ENCODE measurements at places on chromosomes 2 and 18.

- peak; percentile 57 for DNase-seq
Measured at GRCh38 chr2:106073678-106074406, 120.3 kb downstream of the UXS1 start.

GRCh38 chr2:148096012-148096411, 75.1 kb downstream of the MBD5 start:
- no peak for DNase-seq

- no peak for DNase-seq
Measured at GRCh38 chr2:179840840-179841239, 20.6 kb downstream of the ZNF385B start.

DNA sequence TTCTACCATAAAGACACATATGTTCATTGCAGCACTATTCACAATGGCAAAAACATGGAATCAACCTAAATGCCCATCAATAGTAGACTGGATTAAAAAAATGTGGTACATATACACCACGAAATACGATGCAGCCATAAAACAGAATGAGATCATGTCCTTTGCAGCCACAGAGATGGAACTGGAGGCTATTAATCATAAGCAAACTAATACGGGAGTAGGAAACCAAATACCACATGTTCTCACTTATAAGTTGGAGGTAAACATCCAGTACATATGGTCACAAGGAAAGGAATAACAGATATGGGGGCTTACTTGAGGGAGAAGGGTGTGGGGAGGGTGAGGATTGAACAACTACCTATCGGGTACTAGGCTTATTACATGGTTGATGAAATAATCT, 7.7 kb downstream of the HMSD start:
- no peak for DNase-seq

DNA sequence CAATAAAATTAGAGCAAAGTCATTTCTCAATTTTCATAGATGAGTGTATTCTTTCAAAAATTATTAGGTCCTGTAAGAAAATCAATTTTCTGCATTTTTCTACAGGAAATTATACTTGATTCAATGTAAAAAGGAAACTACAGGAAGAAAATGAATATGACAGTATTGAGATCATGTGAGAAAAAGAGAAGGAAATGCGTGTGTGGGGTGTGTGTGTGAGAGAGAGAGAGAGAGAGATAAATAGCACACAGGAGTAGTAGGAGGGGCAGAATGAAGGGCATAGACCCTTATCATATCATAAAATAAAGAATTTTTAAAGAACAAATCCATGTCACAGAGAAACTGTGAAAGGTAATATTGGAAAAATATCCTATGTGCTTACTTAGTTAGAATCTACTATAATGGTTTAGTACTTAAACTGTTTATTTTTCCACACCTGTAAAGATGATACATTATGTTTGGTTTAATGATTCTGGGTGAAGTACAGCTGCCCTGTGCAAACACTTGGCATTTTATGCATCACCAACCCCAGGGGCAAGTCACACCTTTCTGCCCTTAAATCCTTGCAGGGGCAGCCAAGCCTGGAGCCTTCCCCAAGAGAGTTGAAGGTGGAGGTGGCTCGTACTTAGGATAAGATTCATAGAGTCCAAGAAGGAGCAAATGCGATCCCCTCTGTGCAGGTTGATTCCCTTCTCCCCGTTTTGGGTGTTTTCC, 276.4 kb downstream of the TGIF1 start:
- no peak for DNase-seq

GRCh38 chr2:234958746-234959395, 7.1 kb downstream of the SH3BP4 start:
- DNase-seq = no peak

DNA sequence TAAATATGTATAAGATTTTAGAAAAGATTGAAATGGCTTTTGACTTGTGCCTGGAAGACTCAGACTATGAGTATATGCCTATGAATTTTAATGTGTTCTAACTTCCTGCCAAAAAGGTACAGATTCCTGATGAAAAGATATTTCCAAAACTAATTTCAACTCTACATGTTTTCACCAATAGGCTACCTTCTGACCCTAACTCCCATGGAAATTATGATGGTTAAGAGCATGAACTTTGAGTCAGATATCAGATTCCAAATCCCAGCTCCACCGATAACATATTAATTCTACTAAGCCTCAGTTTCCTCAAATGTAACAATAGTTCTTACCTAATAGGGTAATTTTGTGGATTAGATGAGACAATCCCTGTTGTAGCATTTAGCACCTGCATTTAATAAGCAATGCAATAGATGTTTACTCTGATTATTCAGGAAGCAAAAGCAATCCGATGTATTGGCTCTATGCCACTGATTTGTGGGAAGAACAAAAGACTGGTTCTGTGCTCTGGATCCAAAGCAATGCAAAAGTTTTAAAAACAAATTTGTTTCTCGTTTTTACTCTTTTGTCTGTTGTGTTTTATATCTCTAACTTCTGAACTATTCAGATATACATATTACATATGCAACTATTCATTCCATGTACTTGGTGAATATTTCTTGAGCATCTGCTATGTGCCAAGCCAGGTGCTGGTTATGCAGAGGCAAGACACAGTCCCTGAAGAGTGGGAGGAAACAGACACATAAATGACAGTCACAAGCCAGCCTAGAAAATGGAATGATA, 115.4 kb downstream of the GATA6 start:
- DNase-seq = no peak

- peak; percentile 45 for DNase-seq
Measured at GRCh38 chr2:207767461-207768167, 2.1 kb downstream of the FZD5 start.

- no peak for DNase-seq
Measured at GRCh38 chr2:100878000-100878791, 58.3 kb downstream of the NPAS2 start.

DNA sequence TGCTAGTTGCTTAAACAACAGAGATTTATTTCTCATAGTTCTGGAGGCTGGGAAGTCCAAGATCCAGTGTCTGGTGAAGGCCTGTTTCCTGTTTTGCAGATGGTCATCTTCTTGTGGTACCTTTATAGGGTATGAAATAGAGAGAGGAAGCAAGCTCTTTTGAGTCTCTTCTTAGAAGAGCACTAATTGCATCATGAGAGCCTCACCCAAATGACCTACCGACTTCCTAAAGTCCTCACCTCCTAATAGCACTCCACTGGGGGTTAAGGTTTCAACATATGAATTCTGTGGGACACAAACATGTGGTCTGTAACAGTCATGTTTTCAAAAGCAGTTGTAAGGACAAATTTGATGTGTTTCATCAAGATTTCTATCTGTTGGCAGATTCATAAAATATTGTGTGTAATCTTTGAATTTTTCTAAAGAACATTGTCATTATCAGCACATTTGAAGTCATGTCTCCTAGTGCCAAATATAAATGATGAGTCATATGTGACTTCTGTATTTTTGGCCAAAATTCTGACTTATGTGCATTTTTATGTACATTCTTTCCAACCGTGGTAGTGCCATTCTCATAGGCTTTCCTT, 45.3 kb downstream of the CD28 start:
- no peak for DNase-seq

DNA sequence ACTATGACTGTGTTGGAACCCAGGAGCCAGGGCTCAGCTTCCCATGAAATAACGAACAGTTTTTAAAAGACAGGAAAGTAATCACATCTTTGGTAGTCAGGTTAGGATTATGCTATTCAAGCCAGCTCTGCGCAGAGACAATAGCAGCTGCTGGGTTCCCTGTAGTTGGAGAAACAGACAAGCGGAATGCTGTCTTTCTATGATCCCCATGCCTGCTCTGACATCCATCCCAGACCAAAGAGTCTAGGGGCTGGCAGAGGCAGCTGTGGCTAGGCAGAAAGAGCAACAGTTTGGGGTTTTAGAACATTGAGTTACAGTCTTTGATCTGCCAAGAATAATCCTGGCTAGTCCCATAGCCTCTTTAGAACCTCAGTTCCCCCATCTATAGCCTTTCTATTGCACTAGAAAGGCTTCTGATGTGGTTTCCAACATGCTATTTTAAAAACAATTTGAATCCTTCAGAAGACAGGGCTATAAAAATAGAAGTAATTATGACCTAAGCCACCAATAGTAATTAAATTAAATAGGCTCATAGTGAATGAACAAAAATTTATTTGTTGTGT, 146.8 kb downstream of the MTX2 start:
- no peak for DNase-seq

GRCh38 chr18:59056706-59057492, 82.8 kb upstream of the SEC11C start:
- DNase-seq = peak; percentile 80

DNA sequence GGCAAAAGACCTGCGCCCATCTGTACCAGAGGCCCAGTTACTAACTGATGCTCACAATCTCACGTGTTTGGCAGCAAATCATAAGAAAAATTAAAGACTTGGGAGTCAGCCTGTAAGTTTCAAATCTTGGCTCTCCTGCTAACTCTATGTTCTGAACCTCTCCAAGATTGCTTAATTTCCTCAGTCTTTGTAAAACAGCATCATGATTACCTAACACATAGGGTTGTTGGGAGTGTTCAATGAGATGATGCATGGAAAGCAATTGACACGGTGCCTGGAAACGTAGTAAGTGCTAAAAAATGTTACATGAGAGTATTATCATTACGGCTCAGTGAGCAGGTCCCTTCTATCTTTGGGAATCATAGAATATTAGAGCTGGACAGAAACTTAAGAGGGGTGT, 497.6 kb upstream of the TCF4 start:
- peak; percentile 62 for DNase-seq

- DNase-seq = no peak
Measured at GRCh38 chr2:240128608-240129145, 7.4 kb downstream of the COPS9 start.

DNA sequence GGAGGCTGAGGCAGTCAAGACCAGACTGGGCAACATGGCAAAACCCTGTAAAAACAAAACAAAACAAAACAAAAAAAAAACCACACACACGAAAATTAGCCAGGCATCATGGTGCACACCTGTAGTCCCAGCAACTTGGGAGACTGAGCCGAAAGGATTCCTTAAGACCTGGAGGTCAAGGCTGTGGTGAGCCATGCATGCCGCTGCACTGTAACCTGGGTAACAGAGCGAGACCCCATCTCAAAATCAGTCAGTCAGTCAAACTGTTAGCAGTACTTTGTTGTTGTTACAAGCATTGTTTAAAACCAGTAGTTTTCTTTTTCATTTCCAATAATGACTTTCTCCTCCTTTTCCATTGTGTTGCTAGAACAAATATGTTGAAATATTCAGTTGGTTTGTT, 21.7 kb downstream of the EPB41L5 start:
- no peak for DNase-seq

DNA sequence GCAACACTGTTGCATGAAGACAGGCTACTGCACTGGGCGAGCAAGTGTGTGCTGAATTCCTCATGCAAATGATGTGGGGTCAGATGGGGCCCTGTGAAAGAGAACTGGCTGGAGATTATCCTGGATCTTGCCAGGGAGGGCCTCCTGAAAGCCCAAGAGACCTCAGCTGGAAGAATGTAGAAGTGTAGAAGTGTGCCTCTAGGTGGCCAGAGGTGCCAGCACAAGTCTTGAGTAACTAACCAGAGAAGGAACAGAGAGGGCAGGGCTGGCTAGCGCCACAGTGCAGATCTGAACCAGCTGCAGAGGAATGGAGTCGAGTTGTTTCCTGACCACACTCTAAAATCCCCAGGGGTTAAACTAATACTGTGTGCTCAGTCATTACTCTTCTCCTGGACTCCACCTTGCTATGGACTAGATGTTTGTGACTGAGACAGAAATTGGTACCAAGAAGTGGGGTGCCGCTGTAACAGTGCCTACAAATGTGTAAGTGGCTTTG, 399.3 kb downstream of the LRATD1 start:
- DNase-seq = no peak

DNA sequence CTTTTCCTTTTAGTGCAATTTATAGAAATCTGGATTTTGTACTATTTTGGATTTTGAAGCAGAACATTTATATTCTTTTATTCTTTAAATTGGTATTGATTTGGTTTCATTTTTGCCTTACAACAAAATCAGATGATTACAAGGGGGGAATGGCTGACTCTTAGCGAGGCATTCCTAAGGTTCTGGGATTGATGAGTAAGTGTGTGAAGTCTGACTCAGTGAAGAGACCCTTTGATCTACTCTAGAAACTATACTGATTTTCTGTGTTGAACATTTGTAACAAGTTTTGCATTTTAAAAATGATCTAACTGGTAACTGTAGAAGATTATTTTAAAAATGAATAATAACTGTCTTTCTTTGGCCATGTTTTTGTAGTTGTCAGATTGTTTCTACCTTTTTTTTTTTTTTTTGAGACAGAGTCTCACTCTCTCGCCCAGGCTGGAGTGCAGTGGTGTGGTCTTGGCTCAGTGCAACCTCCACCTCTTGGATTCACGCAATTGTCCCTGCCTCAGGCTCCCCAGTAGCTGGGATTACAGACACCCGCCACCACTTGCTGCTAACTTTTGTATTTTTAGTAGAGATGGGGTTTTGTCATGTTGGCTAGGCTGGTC, 48.7 kb downstream of the TTC39C start:
- DNase-seq = no peak

- DNase-seq = peak; percentile 9
Measured at GRCh38 chr2:23435250-23436035, 50.5 kb downstream of the KLHL29 start.

- DNase-seq = no peak
Measured at GRCh38 chr2:199819746-199820145, 31.2 kb downstream of the FTCDNL1 start.

- DNase-seq = no peak
Measured at GRCh38 chr18:58525928-58526424, 102.9 kb downstream of the ALPK2 start.

- no peak for DNase-seq
Measured at GRCh38 chr2:143474586-143474985, 345.4 kb downstream of the ARHGAP15 start.

DNA sequence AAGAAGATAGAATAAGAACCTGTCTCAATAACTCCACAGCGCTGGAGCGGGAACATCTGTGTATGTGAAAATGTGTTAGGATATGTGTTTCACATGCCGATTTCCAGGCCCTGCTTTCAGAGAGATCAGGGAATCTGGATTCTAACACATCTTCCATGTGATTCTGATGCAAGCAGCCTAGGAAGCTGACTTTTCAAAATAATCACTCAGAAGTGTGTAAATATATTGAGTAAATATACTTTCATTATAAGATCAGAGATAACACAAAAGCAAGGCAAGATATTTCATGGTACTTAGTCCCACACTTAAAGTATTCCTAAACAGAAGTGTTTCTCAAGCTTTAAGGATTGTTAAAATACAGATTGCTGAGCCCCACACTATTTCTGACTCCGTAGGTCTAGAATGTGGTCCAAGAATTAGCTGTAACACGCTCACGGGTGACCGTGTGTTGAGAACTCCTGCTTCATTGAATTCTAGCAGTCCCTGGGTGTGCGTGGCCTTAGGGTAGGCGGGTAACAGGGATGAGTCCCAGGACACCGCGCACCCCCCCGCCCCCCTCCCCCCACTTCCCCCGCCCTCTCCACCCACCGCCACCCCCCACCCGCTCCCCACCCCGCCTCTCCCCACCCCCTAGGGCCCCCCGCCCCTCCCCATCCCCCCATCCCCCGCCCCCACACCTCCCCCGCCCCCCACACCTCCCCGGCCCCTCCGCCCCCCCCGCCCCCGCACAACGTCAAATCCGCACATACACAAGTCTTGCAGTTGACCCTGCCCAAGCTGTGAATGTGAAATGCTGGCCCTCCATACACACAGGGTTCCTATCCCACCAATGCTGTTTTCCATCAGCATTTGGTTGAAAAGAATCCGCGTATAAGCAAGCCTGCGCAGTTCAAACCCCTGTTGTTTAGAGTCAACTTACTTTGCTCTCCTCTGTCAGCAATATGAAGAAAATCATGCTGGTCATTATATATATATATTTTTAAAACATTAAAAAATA, 94.2 kb upstream of the SLC39A10 start:
- no peak for DNase-seq

GRCh38 chr2:70746094-70746974, 21.7 kb downstream of the ADD2 start:
- DNase-seq = no peak
